ENCODE measurements at places on chromosomes 7 and 10.

GRCh38 chr7:12905671-12906070, 218.2 kb downstream of the ARL4A start:
- no peak for DNase-seq

- no peak for DNase-seq
These were observed 366.6 kb downstream of the EXOC4 start for GRCh38 chr7:133619491-133619890.

DNA sequence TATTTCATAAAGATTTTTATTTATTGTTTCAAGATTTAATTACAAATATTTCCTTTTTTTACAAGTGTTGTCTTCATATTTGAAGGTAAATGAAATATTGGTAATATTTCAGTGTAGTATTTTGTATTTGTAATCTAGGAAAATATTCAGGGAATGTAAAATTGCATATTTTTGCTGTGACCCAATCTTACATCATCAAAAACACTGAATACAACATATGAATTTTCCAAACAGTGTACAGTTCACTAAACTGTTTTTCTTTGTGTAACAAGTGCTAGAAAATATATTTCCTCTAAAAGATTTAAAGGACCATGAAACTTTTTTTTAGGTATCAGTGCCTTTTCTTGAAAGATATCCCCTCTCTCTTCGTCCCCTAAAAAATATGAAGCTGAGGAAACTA, 251.9 kb upstream of the KCND2 start:
- no peak for DNase-seq

GRCh38 chr10:19847321-19847720, 31.1 kb downstream of the PLXDC2 start:
- DNase-seq: no peak

GRCh38 chr10:68792115-68792514, 35.2 kb upstream of the STOX1 start:
- no peak for DNase-seq

DNA sequence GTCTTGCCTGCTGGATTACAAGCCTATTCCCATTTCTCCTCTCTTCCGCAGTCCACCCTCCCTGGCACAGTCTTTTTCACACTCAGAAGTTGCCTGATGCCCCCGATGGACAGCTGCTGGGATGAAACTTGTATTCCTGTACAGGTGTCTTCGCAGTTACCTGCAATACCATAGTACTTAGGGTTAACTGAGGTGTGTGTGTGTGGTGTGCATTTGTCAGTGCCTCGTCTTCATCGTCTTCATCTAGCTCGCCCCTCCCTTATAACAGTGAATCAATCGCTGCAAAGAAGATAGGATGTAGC, 11.0 kb downstream of the NXPH1 start:
- peak; percentile 20 for DNase-seq

DNA sequence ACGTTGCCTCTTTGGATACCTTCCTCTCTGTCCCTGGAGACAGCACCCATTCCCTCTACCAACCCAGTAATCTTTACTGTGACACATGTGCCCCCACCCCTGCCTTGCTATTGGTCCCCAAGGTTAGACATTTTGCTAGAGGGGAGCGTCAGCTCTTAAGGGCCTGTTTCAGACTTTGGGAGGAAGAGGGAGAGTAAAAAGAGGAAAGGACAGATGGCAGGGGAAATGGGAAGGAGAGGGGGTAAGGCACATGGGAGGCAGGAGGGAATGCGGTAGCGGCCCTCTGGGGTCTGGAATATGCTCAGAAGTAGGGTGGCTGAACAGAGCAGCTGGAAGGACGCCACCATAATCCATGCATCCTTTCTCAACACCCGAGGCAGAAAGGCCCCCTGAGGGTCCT, 12.2 kb downstream of the BLNK start:
- DNase-seq: no peak

DNA sequence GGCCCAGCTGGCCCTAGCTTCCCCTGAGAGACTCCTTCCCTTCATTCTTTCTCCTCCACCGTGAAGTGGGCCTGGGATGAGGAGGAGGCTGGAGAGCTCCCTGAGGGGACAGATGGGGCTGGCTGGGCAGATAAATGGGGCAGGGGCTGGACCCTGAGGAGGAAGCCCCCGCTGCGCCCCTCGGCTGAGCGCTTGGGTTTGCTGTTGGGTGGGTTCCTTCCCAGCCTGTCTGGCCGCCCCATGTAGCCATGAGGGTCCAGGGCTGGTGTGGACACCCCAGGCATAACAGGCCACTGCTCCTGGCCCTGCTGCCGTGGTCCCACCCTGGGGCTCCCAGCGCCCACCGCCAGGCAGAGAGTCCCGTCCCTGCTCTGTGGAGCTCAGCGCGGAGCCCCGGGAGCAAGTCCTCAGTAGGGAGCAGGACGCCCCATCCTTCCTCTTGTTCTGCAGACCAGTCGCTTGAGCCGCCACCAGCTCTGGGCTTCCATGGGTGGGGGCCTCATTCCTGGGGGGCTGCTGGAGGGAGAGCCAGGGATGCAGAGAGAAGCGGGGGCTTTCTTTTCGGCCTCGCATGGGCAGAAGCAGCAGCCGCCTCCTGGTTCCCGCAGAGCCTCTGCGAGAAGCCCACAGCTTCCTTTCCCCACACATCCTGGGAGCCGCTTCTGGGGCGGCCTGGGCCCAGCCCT, 266.4 kb upstream of the TCERG1L start:
- no peak for DNase-seq

DNA sequence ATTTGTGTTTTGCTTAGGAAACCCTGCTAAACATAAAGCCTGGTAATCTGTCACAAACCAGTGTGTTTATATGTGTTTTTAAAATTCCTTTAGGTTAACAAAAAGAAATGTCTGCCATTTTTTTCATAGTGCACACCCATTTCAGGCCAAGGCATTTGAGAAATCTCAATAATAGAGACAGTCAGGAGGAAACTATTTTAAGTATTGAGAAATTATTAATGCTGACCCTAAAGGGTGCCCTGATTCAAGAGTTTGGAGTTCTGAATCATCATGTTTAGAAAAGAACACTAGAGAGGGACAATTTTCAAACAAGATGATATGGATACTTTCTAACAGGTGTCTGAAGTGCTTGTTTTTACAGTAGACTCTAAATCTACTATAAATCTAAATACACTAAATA, 28.7 kb downstream of the MALRD1 start:
- DNase-seq: no peak

GRCh38 chr7:98418636-98419315, 17.9 kb upstream of the BAIAP2L1 start:
- peak; percentile 31 for DNase-seq

DNA sequence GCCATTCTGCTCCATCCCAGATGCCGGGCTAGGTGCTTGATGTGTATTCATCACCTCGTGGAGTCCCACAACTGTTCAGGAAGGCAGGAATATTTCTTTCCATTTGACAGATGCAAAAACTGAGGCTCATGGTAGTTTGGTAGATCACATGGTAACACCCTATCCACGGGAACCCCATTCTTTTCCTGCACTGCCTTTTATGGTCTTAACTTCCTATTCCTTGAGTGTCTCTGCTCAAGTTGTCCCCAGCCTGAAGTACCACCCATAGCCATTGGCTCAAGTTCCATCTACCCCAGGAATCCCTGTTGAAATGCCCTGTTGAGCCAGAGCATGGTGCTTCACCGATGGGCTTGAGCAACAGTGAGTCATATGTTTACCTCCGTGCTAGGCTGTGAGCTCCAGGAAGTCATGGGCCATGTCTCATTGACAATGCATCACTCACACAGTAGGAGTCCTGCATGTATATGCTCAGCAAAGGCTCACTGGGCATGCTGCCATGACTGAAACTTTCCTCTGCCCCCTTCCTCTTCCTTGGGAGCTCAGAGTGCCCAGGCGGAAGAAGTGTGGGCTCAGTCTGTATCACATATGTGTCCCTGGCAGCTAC, 71.7 kb upstream of the ADAM12 start:
- DNase-seq: peak; percentile 57

GRCh38 chr7:108515630-108516029, 10.3 kb downstream of the PNPLA8 start:
- no peak for DNase-seq

DNA sequence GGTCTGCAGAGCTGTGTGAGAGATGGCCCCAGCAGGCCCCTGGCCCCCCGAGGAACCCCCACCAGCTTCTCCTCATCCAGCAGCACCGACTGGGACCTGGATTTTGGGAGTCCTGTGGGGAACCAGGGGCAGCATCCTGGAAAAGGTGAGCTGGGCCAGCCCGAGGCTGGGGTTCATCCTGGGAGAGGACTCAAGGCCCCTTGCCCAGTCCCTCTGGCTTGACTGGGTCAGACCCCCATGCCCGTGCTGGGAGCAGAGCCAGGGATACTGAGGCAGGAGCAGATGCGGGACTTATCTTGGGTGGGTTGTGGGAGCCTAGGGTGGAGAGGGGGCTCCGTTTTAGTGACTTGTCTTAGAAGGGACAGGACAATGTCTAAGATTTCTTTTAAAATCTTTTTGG, 47.5 kb downstream of the ZNF467 start:
- DNase-seq: no peak

- no peak for DNase-seq
These were observed 7.7 kb downstream of the PRTFDC1 start for GRCh38 chr10:24944512-24945255.

DNA sequence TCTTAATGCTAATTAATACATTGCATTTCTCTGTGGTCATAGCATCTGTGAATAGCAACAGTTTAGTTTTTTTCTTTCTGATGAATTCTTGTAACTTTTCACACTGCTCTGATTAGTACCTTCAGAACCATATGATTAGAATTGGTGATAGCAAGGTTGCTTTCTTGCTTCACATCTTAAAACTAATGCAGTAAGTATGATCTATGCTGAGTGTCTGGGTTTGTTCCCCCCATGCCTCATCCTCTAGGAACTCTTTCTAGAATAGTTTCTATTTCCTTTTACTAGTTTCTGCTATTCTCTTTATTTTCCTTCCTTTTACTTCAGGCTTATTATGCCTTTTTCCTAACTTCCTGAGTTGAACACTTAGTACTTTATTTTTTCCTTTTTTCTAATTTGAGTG, 32.4 kb downstream of the TES start:
- no peak for DNase-seq

DNA sequence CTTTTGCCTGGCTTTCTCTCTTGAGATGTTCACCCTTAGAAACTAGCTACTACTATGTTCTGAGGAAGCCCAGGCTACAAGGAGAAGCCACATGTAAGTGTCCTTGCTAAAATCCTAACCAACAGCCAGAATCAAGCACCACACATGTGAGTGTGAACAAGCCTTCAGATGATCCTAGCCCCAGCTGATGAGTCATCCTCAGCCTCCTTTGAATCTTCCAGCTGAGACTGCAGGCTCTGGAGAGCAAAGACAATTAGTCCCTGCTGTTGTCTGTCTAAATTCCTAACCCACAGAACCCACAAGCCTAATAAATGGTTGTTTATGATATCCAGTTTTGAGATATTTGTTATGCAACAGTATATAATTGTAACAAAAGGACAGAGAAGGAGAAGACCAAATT, 92.8 kb upstream of the TAC1 start:
- no peak for DNase-seq

DNA sequence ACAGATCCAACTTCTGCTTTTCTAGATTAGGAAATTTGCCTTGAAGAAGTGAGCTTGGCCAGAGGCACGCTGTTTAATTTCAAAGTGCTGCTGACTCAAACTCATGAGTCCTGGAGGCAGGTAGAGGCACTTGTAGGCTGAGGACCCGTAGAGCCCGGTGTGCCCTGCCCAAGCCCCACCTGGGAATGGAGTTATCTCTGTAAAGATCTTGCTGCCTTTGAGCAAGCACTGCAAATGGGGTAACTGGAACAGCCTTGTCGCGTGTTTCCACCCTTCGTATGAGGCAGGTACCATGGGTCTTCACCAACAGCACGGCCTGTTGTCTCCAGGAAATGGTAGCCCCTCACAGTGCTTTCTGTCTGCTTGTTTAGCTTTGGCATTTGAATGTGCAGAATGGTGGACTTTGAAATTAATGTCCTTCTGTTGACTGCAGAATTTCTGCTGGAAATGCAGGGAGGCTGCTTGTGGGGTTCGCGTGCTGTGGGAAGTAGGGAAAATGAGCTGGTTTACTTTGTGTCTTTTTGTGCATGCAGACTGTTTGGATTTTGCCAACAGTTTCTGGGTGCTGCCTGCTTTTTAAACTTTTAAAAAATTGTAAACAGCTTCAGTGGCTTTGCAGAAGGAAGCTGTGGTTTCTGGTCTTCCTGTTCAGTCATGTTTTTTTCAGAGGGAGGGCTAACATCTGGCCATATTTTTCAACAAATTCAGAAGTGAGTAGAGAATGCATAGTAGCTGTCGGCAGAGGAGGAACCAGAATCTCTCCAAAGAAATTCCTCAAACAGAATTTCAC, 27.2 kb downstream of the CCM2 start:
- DNase-seq: no peak

GRCh38 chr10:13271552-13272163, 28.2 kb downstream of the PHYH start:
- peak; percentile 77 for DNase-seq

DNA sequence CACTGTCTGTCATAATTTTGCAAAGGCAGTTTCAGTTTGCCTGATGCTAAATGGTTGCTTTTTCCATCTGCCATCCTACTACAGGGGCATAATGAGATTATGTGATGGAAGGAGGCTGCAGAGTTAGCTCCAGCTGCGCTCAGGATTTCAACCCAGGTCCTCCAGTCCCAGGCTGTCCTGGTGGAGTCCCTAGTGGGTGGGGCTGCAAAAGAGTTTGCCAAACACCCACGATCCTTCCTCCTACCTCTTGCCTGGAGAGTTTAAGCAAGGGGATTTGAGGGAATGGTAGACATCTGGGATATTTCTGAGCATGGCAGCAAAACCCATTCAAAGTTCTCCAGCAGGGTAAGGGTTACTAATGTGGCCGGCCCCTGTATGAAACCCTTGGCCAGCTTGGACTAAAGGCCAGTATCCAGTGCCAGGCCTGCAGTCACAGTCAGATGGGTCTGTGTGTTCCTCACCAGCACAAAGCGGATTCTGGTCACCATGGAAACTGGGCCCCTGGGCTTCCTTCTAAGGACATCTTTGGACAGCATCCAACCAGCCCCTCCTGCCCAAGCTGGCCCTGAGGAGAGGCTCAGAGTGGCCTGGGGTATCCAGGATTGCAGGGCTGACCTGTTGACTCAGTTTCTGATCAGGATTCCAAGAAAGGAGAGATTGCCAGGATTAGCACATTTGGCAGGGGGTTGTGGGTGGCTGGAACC, 42.7 kb upstream of the CHST3 start:
- peak; percentile 18 for DNase-seq

- DNase-seq: no peak
These were observed 10.4 kb downstream of the ALDH18A1 start for GRCh38 chr10:95646160-95646559.
